ENCODE measurements at places on chromosomes 11 and 22.

GRCh38 chr11:68181719-68182451 lies 31.2 kb downstream of the KMT5B start:
- DNase-seq, result no peak

DNA sequence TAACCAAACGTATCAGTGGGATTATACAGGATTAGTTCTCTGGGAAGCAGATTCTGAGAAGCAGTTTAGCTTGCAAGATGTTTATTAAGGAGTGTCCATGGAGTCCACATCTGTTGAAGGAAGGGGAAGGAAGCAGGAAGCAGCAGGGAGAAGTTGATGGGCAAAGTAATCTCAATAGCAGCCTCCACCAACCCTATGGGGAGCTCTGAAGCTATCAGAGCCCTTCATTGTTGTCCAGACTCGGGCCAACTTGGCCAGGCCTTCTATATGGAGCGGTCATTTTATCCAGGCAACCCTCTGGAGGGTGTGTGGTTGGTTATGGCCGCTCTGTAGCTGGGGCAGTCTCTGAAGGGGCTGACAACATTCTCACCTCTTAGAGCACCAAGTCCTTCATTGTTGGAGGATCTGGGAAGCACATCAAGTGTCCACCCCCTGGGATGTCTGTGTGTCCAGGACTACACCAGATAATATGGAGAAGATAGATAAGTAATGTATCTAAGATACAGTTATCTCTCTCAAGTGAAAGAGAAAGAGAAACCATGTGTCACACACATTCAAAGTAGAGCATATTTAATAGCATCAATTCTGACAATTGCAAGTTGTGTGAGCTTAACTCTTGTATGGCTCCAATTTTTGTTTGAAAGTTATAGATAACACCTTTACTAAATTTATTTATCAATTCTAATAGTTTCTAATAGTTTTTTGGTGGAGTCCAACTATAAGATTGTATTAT lies 101.7 kb upstream of the TRIM77 start:
- no peak for DNase-seq

DNA sequence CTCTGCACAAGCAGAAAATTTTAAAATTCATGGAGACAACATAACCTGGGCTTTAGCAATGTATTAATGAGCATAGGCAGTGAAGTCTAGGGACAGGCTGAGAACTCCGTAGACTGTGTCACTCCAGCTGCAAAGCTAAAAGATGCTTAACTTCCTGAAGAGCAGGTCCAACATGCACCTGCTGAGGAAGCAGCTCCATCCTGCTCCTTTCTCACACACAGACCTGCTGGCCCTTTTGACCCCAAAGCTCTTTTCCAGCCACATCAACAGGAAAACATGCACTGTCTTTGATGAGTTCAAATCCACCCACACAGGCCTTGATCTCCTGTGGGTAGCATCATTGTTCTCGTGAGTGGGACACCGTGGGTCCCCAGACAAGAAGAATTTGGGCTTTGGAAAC lies 36.0 kb downstream of the SYN3 start:
- no peak for DNase-seq

DNA sequence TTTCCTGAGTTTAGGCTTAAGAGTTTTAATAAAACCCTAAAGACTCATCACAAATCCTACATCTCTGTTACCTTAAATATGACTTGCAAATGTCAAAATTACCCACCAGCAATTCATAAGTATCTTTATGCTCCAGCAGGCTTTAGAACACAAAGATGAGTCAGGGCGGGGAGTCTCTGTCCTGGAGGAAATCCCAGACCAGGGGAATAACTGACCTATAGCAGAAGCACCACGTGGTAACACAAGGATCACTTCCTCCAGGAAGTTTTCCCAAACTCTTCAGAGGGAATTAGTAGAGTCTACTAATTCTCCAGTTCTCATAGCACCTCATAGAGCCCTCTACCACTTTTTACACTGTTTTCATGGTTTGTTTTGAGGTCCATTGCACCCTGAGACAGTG lies 217.0 kb downstream of the NAV2 start:
- no peak for DNase-seq

DNA sequence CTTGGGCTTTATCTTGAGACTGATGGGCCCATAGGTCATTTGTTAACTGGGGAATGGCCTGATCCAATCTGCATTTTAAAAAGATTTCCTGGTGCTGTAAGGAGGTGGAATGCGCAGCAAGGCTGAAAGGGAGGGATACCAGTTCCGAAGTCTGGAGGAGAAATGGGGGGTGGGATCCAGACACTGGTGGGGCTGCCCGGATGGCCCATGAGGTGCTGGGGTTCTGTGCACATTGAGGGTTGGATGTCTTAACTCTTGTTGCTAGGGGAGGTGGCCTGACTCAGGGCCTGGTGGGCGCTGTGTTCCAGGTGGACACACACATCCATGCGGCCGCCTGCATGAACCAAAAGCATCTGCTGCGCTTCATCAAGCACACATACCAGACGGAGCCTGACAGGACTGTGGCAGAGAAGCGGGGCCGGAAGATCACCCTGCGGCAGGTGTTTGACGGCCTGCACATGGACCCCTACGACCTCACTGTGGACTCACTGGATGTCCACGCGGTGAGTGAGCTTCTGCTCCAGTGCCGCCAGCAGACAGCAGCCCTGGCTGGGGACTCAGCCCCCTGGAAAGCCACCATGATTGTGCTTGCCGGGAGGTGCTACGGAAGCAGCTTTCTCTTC lies 38.1 kb downstream of the AMPD3 start:
- no peak for DNase-seq
